ENCODE measurements at places on chromosomes 7 and 10.

GRCh38 chr10:44926751-44927351, 15.7 kb downstream of the TMEM72 start:
- DNase-seq = no peak

DNA sequence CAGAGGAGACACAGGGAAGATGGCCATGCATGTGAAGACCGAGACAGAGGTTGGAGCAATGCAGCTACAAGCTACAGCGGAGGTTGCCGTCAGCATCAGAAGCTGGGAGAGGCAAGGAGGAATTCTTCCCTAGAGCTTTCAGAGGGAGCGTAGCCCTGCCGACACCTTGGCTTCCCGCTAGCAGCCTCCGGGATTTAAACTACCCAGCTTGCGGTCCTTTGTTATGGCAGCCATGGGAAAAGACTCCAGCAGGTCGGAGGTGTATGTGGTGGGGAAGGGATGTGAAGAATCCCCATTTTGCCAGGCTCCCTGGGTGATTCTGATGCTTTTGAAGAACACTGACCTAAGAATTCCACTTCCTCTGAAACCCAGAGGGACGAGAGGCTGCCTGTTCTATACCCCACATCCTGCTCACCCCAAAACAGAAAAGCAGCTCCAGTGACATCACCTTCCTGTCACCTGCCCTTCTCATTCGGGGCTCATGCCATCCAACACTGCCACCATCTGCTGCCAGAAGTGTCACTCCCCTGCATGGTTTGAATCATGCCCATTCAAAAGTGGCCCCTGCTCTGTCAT, 3.3 kb upstream of the SEPHS1 start:
- no peak for DNase-seq

DNA sequence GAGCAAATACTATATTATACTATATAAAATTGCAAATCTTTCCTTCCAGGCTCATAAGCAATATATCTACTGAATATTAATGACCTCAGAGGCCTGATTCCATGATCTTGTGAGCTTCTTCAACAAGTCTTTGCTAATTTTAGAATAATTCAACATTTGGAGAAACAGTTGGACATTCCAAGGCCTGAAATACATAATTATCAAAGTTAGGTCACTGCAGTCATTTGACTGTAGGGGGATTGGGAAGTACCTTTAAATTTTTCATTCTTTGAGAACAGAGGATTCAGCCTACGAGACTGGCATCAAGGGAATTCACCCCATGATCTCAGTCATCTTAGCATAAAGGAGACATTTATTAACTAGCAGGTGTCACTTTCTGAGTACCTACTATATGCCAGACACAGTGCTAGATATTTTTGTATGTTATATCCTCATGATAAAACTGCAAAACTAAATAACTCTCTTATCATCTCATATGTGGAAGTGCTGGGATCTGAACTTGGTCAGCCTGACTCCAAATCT, 85.4 kb downstream of the DOCK4 start:
- DNase-seq = no peak

DNA sequence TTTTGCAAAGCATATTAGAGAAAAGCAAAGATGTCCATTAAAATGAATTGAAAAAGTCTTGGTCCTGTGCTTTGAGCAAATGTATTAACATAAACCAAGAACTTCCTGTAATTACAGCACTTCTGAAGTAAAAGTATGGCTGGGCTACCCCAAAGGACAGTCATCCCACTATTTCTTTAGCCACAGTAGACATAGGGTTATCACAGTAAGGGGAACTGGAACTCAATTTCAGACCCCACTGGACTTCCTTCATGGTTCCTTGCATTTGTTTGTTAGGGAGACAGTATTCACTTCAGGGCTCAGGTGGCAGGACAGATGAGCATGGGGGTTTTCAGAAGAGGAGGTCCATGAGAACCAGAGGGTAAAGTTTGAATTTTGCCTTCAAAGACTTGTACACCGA, 203.1 kb upstream of the PDE1C start:
- no peak for DNase-seq

GRCh38 chr7:50281680-50282445, 22.7 kb upstream of the IKZF1 start:
- no peak for DNase-seq
